Dermis microvascular lymphatic vessel endothelial cell (primary cell): ENCODE measurements at places on chromosomes 11 and 22. TPM values are rescaled to one million over a fixed set of nuclear protein-coding genes. Genes with fewer than 3 reads are reported as not detected.
A peak's percentile ranks its signal among the peaks of the same experiment; 100 is the strongest.

DNA sequence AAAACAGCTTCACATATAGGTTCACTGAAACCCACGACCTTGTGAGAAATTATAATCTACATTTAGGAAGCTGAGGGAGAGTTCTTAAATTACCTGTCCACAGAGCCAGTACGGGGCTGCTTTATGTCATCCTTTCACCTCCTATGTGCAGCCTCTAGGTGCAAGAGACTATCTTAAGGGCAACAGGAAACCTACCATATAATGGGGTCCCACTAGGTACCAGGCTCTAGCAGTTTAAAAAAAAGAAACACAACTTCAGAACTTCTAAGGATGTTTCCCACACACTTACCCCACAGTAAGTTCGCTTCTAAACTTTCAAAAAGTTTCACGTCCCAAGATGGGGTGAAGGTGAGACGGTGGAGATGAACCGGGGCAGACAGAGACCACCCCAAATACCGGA, 573 bp downstream of the STK33 start:
- DNase-seq, result no peak

DNA sequence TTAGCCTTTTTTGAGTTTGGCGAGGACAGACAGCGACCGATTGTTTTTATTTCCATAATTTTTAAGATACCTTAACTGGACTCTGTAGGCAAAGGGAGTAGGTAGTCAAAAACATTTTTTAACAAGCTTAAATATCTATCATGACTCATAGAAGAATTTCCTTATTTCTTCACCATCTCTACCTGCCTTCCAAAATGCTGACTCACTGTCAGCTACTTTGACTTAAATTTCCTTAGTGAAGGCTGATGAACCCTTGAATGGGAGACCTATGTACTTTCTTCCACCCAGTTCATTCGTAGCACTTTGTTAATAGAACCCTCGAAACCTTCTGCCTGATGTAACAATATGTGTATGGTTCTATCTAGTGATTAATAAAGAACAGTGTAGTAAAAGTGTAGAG, 1.1 kb upstream of the MTMR2 start:
- DNase-seq, result peak; percentile 39

- no peak for DNase-seq
Measured at GRCh38 chr22:44042249-44043218, 18.4 kb downstream of the PARVB start.

GRCh38 chr11:118058311-118059245, 18.3 kb upstream of the TMPRSS4 start:
- DNase-seq, result no peak

DNA sequence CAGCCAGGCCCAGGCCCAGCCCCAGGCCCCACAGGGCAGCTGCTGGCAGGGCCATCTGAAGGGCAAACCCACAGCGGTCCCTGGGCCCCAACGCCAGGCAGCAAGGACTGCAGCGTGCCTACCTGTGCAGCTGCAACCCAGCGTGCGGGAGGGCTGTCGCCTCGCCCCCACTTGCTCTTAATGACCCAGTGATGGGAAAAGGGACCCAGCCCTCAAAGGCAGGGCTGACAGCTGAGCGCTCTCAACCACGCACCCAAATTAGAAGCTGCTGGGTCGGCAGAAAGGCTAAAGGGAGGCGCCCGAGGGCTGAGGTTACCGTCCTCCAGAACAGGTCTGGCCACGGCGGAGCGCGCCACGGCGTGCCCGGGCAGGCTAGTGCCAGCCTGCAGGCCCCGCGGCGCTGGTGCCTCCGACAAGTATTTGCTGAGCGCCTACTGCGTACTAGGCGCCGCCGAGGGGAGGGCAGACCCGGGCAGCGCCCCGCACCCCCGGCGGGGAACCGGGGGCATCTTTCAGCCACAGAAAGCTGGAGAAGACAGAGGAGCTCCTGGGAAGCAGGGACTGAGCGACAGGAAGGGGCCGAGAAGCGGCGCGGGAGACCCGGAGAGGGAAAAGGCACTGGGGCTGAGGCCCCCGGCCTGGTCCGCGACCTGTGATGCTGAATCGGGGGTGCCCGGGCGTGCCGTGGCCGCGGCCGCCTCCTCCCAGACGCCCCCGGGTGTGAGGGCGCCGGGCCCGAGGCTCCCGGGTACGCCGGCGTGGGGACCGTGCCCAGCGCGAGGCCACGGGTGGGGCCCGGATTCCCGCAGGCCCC, 773 bp downstream of the HRAS start:
- no peak for DNase-seq

- DNase-seq, result no peak
Measured at GRCh38 chr11:7628660-7629059, 44.6 kb downstream of the CYB5R2 start.

DNA sequence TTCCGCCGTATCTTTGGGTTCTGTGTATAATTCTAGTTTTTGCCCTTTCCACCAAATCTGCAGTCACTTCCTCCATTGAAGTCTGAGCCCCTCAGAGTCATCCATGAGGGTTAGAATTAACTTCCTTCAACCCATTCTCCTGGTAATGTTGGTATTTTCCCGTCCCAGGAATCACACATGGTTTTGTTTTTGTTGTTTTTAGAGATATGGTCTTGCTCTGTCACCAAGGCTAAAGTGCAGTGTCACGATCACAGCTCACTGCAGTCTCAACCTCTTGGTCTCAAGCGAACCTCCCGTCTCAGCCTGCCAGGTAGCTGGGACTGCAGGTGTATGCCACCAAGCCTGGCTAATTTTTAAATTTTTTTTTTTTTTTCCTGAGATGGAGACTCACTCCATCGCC, 18.7 kb downstream of the ZBED4 start:
- DNase-seq, result no peak

- no peak for DNase-seq
Measured at GRCh38 chr11:120529911-120530310, 18.4 kb downstream of the GRIK4 start.

DNA sequence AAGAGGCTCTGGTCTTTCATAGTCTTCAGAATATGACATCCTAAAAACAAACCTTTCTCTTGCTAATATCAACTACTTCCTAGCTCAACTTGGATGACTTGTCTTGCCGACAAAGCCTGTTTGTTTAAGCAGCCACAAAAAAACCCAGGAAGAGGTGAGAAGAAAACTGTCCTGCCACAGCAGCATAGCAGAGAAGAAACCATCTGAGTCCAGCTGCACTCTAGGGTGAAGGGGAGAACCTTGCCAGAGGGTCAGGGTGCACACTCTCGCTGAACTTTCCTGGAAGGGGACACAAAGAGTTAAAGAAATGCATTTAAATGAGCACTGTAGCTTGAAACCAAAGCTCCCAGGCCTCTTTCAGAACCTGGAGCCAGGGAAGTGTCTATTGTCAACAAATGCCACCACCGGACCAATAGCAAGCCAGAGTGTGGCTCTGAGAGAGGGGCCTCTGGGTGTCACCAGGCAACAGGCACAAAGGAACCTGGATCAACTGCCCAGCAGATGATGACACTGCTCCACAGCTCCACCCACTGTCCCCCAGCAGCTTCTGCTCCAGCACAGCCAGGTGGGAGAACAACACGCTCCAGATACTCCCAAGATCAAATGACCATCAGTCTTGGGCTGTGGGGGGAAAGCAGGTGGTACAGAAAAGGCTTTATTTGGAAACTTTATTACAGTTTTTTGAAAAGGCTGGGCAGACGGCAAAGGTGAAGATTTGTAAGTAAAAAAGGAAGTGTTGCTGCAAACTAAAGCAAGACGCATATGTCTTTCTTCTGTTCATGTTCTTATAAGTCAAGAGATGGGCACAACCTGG, 105.7 kb downstream of the RASSF10 start:
- DNase-seq, result peak; percentile 77

- DNase-seq, result no peak
Measured at GRCh38 chr22:49738566-49738965, 89.1 kb downstream of the BRD1 start.

GRCh38 chr22:35678836-35679235, 30.6 kb downstream of the APOL6 start:
- no peak for DNase-seq

- DNase-seq, result no peak
Measured at GRCh38 chr22:36617694-36618522, 85.6 kb downstream of the CACNG2 start.

DNA sequence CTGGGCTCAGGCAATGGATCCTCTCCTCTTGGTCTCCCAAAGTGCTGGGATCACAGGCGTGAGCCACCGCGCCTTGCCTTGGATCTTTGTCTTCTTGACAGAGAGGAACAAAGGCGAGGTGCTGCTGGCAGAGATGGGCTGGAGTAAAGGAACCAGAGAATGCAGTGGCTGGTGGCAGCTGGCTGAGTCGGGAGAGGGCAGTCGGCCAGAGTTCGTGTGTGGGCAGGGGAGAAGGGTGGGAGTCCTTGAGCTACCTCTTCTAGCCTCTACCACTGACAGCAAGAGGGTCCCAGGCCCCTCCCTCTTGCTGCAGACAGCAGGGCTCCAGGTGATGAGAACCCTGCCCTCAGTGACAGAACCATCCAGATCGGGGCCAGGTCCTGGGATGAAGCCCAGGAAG, 86.2 kb upstream of the LINC01488 start:
- DNase-seq, result no peak

- peak; percentile 62 for DNase-seq
Measured at GRCh38 chr11:116294630-116295029, 478.2 kb downstream of the BUD13 start.

GRCh38 chr11:131889146-131889577, 518.7 kb downstream of the NTM start:
- DNase-seq, result no peak

GRCh38 chr22:26502688-26503561, 9.3 kb downstream of the TFIP11 start:
- peak; percentile 20 for DNase-seq

DNA sequence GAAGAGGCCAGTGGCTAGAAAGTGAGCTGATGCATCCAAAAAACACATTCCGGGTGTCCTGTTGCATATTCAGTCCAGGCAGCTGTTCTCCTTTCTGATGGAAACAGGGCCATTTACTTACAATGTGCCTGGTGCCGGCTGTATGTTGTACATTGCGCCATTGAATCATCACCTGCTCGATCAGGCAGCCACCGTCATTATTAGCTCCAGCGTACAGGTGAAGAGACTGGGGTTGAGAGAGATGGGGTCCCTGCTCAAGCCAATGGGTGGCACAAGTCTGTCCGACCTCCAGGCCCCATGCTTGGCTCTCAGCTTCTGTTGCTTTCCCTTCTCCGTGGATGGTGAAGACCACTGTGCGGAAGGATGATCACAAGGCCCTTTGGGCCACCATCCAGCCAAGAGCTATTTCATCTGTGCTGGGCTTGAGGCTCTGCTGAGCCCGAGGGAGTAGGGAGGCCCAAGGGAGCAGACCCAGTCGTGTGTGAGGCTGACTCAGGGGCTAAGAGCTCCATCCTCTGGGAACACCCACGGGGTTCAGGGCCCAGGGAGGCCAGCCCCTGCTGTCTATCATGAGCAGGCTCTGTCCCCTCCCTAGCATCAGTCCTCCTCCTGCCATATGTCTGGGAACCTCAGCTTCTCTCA, 20.7 kb upstream of the EMID1 start:
- DNase-seq, result no peak

GRCh38 chr11:117273550-117274289, 17.4 kb upstream of the BACE1-AS start:
- DNase-seq, result no peak

- DNase-seq, result no peak
Measured at GRCh38 chr11:44532809-44533208, 32.7 kb upstream of the CD82 start.

GRCh38 chr11:36254713-36255112, 34.5 kb downstream of the COMMD9 start:
- peak; percentile 16 for DNase-seq

GRCh38 chr11:94968334-94968958, 4.9 kb downstream of the CWC15 start:
- DNase-seq, result peak; percentile 32

DNA sequence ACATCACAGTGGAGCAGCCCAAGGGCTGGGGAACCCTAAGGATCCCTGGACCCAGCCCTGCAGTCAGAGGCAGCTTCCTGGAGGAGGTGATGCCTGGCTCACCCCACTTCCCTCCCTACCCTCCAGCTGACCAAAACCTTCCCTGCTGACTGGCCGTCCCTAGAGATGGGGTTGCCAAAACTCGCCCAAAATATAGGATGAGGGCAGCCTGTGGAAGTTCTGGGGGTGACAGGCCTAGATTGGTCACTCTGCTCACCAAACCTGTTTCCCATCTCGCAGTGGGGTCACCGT, 35.0 kb upstream of the PPARA start:
- DNase-seq, result no peak

DNA sequence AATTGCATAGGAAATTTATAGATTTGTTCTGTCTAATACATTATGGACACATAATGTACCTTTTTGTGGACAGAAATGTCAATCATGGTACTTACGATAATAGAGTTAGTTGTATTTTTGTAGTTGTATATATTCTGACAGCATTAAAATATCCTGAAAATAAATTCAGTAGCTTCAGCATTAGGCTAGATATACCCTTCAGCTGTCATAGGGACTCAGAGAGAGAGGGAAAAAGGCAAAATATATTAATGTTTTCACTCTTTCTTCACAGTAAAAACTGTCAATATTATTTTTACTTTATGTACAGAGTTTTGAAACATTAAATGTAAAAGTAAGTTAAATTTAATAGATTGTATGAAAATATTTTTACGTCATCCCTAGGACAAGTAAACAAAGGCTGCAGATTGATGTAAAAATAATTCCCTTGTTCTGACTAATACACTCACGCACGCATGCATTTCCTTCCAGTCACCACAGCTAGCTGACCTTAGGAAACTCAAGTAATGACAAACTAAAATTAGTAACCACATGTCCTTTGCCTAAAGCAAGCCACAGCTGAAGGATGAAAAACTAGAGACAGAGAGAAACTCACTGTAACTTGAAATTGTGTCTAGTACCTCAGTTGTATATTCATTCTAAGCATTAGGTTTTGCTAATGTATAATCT, 104.7 kb upstream of the CARD18 start:
- DNase-seq, result peak; percentile 96

DNA sequence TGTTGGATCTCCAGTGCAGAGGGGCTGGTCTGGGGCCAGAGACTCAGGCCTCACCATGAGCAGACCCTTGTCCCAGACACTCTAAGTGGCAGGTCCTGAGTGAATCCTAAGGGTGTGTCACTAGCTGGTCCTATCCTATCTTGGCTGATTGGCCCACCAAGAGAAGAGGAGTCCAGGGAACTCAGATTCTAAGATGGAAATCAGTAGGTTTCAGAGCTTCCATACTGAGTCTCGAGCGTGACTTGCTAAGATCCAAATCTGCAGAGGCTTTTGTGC, 10.9 kb downstream of the POU2AF1 start:
- DNase-seq, result no peak

- DNase-seq, result peak; percentile 63
Measured at GRCh38 chr11:95891423-95892170, 32.3 kb downstream of the MTMR2 start.

- DNase-seq, result peak; percentile 75
Measured at GRCh38 chr11:116312570-116313391, 460.0 kb downstream of the BUD13 start.

Gene KCNJ1
- total RNA-seq, result under 0.01 and 0.13 TPM in 2 replicates

Gene SLC22A9
- total RNA-seq, result not detected in 2 replicates

Gene APOBEC3B
- total RNA-seq, result 0.76 and 1.3 TPM in 2 replicates

Gene ANGPTL5
- total RNA-seq, result not detected in 2 replicates

Gene SIAE
- 6.8 and 14.4 TPM in 2 replicates for total RNA-seq

Gene KCTD14
- under 0.01 and 0.26 TPM in 2 replicates for total RNA-seq

Gene NXPE4
- not detected in 2 replicates for total RNA-seq
